ENCODE measurements at places on chromosomes 6 and 20.
A peak's percentile ranks its signal among the peaks of the same experiment; 100 is the strongest.

DNA sequence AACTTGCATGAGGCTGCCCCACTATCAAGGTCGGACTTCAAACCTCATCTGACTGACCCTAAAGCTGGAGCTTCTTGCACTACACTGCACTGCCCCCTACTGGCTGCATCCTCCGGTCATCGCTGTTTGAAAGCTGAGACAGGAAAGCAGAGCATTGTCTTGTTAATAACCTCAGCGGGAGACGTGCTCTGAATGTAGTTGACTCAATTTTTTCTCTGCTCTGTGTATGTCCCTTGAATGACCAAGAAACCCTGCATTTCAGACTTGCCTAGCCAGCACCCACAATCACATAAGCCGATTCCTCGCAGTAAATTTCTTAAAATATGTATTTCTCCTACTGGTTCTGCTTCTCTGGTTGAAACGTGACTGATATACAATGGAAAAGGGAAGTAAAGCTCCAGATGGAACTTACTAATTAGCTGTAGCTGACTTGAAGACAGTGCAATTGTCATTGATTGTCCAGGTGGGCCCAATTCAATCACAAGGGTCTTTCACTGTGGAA is 27.8 kb downstream of the TCF21 start:
- peak; percentile 67 for DNase-seq

GRCh38 chr6:54072635-54073313 is 38.5 kb upstream of the MLIP start:
- no peak for DNase-seq

DNA sequence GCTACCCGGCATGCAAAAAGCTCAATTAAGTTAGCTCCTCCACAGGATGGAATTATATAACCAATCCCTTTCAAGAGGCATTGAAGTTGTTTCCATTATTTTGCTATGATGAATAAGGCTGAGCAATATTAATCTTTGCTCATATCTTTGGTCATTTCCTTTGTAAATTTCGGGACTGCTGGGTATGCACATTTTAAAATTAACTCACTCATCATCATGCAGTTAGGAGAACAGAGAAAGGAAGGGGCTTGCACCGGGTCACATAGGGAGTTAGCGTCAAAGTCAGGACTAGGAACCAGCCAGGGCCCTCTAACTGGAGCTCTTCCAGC is 430 bp upstream of the FAM110A start:
- no peak for DNase-seq

- no peak for DNase-seq
These were observed 6.6 kb downstream of the TRAM2 start for GRCh38 chr6:52570291-52570700.

DNA sequence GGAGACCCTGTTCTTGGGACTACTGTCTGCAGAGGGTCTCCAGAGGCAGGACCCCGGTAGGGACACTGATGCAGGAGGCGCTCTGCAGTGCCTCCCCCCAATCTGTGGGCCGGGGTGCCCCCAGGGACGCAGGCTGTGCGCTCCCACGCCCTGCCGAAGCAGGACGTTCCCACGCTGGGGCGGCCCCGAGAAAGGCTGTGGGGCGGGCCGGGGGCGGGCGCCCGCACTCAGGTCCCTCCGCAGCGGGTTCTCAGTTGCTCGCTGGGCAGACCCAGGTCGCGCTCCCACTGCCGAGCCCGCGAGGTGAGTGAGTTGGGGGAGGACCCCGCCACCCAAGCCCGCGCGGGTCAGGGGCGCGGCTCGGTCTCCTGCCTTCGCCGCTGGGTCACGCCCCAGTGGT is at the start of gene COX4I2:
TSS of gene COX4I2 (plus strand) at position 253 of the 400 bp plus-strand sequence. CDS start 1,106 bp downstream, outside the sequence.
- no peak for DNase-seq

DNA sequence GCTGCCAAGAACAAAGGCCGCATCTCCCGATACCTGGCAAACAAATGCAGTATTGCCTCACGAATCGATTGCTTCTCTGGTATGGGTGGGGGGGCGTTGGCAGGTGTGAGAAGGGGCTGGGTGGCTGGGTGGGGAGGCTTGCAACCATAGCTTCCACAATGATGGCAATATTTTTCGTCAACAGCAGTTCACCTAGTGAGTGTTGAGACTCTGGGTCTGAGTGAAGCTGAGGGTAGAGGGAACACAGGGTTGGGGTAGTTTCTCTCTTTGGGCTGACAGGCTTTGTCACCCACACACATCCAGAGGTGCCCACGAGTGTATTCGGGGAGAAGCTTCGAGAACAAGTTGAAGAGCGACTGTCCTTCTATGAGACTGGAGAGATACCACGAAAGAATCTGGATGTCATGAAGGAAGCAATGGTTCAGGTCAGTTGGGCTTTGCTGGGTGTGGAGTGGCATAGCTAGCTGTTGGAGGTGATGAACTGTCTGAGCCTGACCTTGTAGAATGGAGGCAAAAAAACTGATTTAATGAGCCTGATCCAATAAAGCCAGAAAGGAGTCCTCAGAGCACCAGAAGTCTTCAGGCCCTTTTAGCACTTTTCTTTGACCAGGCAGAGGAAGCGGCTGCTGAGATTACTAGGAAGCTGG is 4.2 kb downstream of the NOP56 start:
- no peak for DNase-seq

DNA sequence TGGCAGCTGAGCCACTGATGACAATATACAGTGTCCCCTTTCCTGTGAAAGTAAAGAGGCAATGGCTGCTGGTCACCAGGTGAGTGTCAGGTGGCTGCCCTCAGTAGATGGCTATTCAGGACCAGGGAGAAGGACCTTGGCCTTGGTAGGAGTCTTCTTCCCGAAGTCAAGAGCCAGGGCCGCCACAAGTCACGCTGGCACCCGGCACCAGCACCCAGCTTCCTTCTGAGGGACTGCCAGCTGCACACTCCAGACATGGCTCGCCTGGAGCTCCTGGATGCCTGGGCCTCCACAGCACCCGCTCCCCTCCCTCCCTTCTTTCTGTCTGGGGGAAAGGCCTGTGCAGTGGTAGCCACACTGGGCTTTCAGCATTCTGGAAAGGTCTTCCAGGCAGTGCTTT is 126.9 kb downstream of the TMEM242 start:
- no peak for DNase-seq

GRCh38 chr6:4055420-4056041 is 23.4 kb downstream of the FAM217A start:
- peak; percentile 50 for DNase-seq

- peak; percentile 97 for DNase-seq
These were observed 8.6 kb upstream of the YTHDF1 start for GRCh38 chr20:63224412-63225081.

Data from urothelium cell line (cell line).